CD4-positive, alpha-beta T cell treated with Interleukin-4 for 4 hours (primary cell): ENCODE measurements at places on chromosomes 7 and 10.

DNA sequence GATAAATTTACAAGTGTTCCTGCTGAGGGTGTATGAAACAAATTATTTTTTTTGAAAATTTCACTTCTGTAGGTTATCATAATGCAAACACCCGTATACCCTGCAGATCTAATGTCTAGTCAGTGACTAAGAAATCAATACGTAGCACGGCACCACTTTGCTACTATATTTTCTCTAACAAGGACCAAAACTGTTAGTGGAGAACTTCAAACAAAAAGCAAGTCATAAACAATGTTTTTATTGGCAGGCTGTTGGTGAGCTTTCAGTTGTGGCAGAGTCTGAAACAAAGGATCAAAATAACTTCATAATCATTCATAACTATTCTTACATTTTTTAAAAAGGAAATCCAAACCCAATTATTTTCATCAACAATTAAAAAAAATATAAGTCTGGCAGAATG lies 11.8 kb downstream of the SEM1 start:
- DNase-seq, result no peak

GRCh38 chr7:1985042-1985441 lies 247.7 kb downstream of the MAD1L1 start:
- no peak for DNase-seq

GRCh38 chr7:51040787-51041186 lies 258.1 kb upstream of the GRB10 start:
- no peak for DNase-seq

GRCh38 chr10:74507951-74508350 lies 318.4 kb upstream of the KAT6B start:
- DNase-seq, result no peak

DNA sequence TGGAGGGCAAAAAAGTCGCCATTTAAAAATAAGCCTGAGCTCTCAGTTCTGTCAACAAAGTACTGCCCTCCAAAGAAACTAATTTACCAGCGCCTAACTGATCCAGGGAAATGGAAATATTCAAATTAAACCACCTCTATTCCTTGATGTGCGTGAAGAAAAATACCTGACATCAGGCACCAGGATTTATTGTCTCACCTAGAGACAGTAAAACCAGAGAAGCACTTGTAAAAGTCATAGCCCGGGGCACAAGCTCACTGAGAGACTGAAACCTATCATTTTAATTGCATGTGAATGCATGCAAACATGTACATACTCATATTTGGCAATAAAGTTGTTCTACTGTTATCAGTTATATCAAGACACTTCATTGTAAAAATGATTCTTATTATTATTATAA lies 147.3 kb upstream of the VSTM2A start:
- no peak for DNase-seq

DNA sequence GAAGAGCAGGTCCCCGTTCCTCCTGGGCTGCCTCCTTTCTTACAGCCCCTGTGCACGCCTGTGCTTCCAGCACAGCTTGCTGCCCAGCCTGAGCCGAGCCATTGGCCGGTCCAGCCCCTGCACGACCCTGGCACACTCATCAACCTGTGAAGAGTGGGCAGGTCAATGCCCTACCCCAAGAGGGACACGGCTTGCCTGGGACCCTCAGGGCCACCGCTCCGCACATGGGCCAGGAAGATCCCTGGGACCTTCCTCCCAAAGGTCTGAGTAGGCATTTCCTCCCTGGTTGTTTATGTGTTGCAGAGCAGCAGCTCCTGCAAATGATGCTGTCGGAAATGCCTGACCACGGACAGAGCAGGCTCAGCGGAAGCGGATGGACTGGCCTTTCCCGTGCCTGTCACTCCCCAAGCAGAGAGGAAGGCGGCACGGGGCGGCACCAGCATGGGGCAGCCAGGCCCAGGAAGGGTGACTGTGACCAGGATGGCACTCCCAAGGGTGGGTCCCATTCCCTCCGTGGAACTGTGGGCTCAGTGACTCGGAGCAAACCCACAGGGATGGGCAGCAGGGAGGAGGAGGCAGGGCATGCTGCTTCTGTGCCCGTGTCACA lies 252.5 kb downstream of the TNS3 start:
- no peak for DNase-seq
